ENCODE measurements at places on chromosomes 13 and 19.
A peak's percentile ranks its signal among the peaks of the same experiment; 100 is the strongest.

GRCh38 chr19:39542206-39542605, 2.2 kb upstream of the EID2 start:
- DNase-seq, result no peak

DNA sequence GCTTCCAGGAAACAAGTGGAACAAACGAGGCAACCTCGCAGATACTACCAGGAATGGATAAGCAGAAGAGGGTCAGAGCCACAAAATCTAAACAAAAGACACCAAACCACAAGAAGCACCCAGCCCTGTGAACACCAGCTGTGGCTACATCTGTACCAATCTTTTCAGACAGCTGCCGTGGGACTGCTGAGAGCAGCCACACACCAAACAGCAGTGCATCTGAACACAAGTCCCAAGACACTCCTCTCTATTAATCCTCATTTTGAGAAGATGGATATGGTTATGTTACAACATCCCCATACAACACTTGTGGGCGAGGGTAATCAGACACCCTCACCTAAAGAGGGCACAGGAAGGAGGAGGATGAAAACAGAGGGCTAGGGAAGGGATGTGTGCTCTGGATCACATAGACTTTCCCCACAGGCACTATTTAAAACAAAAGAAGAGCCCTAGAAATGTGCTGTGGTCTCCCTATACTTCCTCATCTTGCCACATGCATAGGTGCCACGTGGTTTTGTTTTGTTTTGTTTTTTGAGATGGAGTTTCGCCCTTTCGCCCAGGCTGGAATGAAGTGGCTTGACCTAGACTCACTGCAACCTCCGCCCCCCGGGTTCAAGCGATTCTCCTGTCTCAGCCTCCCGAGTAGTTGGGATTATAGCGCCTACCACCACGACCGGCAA, 41.6 kb upstream of the ZNF14 start:
- no peak for DNase-seq

DNA sequence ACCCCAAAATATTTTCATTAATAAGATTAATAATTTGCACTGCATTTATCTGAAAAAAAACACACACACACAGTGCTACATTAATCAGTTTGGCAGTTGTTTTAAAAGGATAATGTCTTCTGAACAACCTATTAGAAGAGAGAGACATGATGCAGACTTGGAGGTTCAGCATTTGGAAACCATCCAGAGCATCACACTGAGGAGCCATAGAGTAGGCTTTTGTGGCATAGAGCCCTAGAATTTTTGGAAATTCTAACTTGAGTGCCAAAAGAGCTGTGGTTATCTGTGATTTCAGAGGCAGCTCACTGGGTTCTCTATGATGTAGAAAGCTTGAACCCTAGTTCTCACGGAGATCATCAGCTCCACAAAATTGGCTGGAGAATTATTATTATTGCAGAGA, 90.2 kb downstream of the RFC3 start:
- no peak for DNase-seq

DNA sequence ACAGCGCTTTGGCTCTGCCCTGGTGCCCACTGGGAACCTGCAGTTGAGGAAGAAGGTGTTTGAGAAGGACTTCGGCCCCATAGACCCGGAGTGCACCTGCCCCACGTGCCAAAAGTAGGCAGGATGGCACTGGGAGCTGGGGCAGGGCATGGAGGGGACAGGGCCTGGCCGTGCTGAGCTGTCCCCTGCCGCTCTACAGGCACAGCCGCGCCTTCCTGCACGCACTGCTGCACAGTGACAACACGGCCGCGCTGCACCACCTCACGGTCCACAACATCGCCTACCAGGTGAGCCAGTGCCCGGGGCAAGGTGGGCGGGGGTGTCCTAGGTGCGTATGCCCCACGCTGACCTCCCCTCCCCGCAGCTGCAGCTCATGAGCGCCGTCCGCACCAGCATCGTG, 5.1 kb upstream of the DNM2 start:
- no peak for DNase-seq

DNA sequence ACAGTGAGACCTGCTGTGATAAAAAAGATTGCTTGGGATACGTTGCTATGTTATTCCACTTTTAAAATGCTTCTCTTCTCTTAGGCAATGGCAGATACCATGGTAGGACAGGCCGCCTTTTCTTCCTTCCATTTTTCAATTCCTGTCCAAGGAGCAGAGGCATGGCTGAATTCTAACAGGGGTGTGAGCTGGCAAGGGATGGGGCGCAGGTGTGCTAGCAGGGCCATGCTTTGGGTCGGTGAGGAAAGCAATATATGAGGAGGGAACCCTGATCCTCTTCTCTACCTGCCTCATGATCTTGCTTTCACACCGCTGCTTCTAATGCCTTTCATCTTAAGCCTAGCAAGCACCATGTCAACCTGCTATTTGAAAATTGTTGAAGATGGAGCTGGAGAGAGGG, 225.0 kb downstream of the KATNAL1 start:
- DNase-seq, result no peak

- no peak for DNase-seq
These were observed 8.9 kb downstream of the SARS2 start for GRCh38 chr19:38921420-38922274.

DNA sequence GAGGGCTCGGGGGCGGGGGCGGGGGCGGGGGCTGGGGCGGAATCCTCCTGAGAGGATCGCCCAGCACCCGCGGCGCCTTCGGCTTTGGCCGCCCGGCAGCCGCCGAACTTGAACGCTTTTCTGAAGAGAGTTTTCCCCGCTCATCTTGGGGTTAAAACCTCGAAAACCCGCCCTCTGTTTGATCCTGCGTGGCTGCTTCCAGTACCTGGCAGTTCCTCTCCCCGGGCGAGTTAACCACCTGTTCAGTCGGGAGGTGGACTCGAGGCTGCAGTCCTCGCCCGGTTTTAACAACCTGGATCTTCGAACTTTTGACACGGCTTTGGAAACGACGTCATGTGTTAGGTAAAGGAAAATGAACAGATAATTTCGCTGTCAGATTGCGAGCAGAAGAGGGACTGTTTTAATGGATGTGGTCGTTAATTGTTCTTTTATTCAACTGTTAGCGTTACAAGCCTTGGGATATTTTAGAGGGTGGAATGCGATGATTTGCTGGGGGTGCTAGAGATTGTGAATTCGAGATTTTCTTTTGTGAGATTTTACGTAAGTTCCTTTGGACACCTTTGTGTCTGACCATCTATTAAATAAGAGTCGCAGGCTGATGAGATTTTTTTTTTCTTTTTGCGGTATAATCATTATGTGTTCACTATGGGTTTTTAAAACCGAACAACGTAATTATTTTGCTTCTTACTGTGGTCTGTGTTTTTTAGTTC, 1.0 kb downstream of the FNDC3A start:
- DNase-seq, result no peak

GRCh38 chr13:99399623-99399974, 92.4 kb upstream of the GPR183 start:
- DNase-seq, result no peak

GRCh38 chr13:38819053-38819452, 132.2 kb downstream of the FREM2 start:
- peak; percentile 68 for DNase-seq

DNA sequence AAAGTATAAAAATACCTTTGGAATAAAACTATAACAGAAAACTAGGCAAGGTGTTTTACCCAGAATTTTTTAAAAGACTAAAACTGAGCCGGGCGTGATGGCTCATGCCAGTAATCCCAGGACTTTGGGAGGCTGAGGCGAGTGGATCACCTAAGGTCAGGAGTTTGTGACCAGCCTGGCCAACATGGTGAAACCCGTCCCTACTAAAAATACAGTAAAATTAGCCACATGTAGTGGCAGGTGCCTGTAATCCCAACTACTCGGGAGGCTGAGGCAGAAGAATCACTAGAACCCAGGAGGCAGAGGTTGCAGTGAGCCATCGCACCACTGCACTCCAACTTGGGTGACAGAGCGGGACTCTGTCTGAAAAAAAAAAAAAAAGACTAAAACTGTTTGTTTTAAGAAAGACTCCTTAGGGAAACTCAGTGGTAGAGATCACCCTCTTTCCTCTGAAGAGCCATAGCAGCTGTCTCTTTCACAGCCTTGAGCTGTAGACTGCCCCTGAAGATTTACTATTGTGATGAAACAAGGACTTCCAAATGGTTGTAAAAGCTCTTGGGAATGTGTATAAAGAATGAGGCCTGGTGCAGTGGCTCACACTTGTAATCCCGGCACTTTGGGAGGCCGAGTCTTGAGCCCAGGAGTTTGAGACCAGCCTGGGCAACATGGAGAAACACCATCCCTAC, 14.7 kb upstream of the KCTD4 start:
- DNase-seq, result no peak

GRCh38 chr13:49976314-49977258, 20.3 kb upstream of the TRIM13 start:
- DNase-seq, result peak; percentile 91

DNA sequence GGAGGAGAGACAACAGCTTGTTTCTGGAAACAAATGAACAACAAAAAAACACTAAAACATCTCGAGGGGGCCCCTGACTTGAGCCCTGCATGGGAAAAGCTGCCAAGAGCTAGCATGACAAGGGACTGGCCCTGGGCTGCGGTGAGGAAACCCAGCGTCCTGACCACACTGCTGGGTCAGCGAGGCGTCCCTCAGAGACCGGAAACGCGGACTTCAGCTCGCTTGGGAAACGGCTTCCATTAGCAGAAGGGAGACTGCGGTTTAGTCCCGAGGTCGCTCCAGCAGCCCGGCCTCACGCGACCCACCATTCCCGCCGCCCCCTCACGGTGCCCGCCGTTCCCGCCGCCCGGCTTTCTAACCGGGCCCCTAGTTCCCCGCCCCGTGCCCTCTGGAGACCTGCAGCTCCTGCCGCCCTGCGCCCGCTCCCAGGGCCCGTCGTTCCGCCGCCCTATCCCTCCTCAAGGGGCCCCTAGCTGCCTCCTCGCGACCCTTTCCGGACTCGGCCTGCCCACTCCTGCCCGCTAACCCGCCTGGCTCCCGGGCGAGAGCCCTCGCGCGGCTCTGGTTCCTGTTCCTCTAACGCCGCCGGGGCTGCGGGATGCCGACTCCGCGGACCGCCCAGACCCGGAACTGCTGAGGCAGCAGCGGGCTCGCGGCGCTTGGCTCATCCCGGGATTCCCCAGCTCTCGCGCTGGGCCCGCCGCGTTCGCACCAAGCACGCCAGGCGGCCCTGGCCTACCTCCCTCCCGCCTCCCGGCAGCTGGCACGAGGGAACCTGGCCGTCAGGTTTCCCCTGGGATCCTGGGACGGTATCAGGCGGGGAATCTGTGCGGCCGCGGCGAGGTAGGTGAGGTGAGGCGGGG, at the start of gene CCDC122:
CCDC122 (minus strand) TSS at position 849 of the 863 bp plus-strand sequence. CDS start 10,364 bp downstream, outside the sequence.
- peak; percentile 77 for DNase-seq

GRCh38 chr19:43452582-43452981, 12.8 kb downstream of the LYPD3 start:
- DNase-seq, result no peak

GRCh38 chr13:27245610-27246009, 5.7 kb upstream of the RPL21 start:
- no peak for DNase-seq

All from NCI-H1417 (cell line).